ENCODE measurements at places on chromosomes 3 and 15. TPM values are rescaled to one million over a fixed set of nuclear protein-coding genes. Genes with fewer than 3 reads are reported as not detected.
A peak's percentile ranks its signal among the peaks of the same experiment; 100 is the strongest.

- no peak for DNase-seq
Measured at GRCh38 chr3:168285506-168285905, 189.8 kb upstream of the GOLIM4 start.

DNA sequence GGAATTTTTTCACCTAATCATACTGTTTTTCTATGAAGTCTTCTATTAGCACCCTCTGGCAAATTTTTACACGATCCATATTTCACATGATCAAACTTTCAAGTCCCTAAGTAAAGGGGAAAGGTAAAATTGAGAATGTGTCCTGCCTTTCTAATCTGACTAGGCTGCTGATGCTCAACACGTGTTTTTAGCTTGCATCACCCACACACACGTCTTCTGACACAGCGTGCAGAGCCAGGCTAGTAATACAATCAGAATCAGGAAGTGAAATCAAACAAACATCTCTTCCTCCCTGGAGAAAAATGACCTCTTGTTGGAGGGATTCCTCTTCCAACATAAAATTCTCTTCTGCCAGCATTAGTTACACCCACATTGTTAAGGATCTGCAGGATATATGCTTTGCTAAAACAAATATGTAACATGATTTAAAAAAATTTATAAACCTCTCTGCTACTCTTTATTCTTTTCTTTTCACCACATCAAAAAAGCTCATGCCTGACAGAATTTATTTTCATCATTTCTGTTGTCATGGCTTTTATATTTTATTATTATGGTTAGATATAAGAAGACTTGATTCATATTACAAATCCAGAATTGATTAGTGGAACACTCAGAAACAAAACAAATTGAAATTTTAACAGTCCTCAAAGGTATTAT is 122.4 kb downstream of the RAP2B start:
- DNase-seq = peak; percentile 65

DNA sequence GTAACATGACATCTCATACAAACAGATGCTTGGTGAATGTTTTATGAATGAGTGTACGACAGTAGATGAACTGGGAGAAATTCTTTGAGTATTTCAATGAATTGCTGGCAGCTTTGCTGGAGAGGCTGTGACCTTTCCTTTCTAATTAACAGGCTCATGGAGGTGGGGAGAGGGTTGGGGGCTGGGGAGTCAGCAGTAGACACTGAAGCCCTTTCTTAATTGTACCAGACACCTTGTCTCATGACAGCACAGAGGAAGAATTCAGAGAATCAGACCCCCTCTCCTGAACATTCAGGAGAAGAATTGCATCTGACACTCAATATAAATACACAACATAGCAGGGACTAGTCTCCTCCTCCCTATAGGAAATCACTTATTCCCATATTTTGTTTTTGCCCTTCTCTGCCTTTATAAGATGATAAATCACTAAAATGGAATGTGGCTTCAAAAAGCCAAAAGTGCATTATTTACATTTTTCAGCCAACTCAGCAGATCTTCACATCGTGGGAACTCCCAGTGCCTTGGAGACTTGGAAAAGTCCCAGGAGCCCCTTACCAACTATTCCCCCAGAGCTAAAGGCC is 66.2 kb upstream of the TPM1 start:
- DNase-seq = peak; percentile 73

DNA sequence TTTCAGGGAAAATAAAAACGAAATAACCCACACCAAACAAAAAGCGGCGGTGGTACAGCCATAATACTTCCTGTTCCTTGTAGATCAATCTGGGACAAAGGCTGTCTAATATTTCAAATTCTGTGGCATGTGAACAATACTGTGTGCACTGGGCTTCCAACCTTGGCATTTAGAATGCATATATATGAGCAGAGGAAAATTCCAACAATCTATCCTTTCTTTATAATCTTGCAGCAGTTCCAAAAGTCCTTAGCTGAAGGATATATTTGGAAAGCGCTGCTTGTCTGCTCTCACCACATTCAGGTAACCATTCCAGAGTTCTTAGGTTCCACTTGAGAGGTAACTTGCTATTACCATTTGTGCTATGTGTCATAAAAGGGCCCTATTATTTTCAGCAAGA is 231.8 kb downstream of the RBMS3 start:
- no peak for DNase-seq

GRCh38 chr3:138328341-138328740 is 1.3 kb downstream of the NME9 start:
- DNase-seq = peak; percentile 14

- DNase-seq = no peak
Measured at GRCh38 chr15:87722941-87723691, 533.4 kb downstream of the NTRK3 start.

DNA sequence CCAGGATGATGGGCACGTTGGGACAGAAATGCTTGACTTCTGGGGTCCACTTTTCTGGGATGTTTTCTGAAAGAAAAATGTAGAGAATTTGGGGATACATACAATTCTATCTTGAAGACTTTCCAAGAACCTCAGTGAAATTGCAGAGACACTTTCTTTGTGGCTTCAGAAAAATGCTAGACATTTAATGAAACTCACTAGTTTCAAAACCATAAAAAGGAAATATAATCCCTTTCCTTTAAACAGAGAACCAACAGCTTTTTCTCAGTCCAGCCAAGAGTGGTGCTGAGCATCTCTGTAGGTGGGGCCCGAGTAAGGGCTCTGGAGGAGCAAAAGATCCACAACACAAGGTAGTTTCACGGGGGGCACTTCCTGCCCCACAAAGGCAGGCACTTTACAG is 4.4 kb upstream of the GPX1 start:
- DNase-seq = no peak

DNA sequence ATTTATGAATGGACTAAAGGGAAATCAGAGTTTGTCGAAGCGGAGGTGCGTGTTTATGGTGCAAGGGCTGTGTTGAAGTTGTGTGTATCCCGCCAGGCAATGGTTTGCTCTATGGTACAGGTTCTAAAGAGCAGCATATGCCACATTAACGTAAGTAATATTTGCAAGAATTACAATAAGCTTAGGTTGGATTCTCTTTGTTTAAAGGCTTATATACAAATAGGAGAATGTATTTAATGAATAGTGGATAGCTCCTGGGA is 800 bp downstream of the EPHA3 start:
- DNase-seq = no peak

DNA sequence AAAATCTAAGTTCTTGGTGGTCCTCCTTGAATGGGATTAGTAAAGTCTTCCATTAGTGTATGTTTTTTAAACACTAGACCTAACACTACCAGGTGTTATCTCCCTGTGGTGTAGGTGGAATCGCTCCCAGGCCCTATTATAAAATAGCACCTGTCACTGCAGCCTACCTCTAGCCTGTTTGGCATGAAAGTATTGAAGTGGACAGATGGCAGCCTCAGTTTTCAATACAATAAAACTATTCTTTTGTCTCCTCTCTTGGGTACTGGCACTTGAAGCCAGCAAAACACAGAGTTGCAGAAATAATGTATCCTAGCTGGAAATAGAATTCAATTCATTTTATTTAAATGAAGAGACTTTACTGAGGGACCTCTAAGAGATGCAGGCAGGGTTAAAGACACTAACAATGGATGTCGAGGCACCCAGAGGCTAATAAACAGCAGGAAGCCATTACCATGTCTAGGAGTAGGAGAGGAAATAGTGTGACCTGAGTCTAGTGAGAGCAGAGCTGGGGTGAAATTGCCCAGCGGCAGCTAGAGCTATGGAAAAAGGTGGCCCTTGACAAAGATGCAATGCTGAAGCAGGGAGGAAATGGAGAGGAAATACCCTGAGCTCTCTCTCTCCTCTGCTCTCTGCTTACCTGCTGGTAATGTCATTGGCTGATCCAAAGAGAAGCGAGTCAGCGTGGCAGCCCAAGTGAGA is 49.1 kb upstream of the TMEM158 start:
- DNase-seq = no peak

DNA sequence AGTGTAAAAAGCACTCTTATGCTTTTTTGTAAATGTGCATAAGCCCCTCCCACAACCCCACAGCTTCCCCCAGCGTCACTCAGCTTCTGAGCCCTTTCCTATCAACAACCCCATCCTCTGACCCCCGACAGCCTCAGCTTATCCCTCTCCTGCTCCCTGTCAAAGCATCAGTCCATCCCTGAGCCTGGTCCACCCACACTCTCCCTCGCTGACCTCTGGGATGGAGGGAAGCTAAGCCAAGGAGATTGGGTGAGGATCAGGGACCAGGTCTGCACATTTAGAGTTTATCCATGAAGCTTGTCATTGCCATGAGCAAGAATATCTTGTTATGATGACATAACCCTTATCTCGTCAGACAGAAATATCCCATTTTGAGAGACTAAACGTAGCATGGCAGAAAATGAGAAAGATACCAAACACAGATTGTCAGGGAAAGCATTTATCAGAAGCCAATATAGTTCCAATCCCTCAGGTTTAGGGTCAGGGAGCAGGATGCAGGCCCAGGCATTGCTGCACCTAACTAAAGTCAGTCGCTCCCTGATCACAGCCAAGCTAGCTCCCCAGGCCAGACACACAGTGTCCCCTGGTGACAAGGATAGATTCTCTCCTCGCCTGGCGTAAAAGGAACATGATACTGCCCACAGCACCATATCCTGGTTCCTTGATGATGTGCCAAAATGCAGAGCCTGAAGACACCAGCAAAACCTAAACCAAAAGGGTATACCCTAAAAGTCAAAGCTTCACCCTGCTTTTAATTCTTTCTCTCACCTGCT is 66.9 kb downstream of the DCLK3 start:
- DNase-seq = no peak

- DNase-seq = no peak
Measured at GRCh38 chr15:49032601-49033145, 13.6 kb downstream of the SECISBP2L start.

- DNase-seq = no peak
Measured at GRCh38 chr15:29170521-29170920, 99.1 kb downstream of the NSMCE3 start.

DNA sequence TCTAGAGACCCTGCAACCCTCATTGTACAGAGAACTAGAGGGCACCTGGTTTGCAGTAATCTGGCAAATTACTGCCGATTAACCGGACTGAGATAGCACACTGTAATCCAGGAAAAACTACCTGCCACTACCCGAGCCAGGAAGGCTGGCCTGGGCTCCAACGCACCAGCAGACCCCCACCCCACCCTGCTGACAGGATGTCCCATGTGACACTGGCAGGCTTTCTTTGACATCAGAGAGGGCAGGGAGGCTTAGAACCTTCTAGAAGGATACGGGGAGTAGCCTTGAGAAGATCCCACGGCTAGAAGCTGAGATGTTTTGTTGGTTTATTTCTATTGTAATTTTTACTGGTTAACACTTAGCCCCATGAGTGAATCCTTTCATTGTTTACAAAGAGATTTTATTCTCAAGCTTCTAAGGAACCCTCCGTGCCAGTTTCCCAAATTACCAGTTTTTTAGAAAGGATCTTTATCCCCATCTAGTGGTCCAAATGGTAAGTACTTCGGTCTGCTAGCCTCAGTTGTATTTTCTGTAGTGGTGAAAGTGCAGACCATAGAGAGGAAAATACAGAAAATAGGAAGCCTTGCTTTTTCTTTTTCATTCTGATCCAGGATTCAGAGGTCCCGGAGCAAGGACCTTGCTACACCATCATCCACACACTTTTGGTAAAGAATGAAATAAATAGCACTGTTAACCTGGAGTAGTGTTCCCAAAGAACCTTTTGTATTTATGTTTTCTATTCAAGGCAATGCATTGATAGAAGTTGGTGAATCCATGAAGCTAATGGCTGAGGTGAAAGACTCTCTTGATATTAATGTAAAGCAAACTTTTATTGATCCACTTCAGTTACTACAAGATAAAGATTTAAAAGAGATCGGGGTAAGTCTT is 81.9 kb upstream of the ADAMTSL3 start:
- DNase-seq = no peak

DNA sequence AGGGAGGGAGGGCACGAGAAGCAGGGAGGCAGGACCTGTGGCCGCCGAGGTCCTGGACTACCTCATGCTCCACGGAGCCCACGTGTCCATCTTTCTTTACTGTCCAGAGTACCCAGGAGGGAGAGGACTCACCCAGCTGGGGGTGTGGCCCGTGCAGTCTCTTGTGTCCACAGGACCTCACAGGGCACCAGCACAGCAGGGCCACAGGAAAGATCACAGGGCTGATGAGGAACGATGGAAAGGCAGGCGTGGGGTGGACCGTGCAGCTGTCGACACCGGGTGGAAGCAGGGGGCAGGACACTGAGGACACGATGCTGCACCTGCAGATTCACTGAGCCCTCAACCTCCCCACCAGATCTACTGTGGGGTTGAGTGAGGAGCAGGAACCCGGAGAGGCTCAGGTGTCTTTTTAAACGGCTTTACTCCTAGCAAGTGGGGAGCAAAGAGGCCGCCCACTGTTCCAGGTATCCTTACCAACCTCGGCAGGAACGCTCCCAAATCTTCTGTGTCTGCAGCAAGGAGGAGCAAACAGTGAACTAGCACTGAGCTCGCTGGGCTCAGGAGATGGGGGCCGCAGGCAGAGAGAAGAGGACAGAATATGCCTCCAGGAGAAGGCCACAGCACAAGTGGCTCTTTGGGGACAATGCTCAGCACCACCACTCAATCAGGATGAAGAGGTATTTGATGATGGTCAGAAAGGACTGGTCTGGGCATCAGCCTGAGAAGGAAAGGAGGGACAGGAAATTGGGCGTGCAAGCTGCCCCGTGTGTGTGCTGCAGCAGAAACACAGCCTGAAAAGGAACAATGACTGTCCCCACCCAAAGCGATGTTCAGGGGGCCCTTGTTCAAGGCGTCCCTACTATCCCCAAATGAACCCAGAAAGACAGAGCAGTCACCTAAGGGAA is 198.8 kb downstream of the XXYLT1 start:
- DNase-seq = no peak

DNA sequence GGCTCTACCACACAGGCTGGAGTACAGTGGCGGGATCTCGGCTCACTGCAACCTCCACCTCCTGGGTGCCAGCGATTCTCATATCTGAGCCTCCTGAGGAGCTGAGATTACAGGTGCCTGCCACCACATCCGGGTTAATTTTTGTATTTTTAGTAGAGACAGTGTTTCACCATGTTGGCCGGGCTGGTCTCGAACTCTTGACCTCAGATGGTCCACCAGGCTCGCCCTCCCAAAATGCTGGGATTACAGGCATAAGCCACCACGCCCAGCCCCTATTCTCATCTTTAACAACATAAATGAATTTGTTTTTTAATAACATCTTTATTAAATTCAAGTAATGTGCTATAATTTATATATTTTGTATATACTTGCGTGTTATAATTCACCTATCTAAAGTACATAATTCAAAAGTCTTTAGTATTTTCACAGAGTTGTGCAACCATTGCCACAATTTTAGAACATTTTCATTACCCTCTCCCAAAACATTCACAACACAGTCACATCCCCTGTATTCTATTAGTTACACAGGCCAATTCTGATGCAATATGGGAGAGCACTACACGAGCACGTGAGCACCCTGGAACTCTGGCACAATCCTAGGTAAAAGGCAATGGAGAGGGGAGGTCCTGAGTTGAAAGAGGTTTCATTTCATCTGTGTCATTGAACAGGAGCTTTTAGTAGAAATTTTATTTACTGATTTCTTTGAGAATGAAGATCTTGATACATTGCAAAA is 21.2 kb upstream of the MTMR14 start:
- DNase-seq = no peak

Gene MOBP
- total RNA-seq = not detected

Gene HCN4
- total RNA-seq = not detected

Gene MUC4
- total RNA-seq = not detected

Gene TNNC1
- 32.1 TPM for total RNA-seq

Gene PTH1R
- total RNA-seq = not detected

Gene ABI3BP
- total RNA-seq = 0.05 TPM

All from SJSA1 (cell line).